HFF-Myc (cell line): ENCODE measurements at places on chromosomes 7 and 10.

DNA sequence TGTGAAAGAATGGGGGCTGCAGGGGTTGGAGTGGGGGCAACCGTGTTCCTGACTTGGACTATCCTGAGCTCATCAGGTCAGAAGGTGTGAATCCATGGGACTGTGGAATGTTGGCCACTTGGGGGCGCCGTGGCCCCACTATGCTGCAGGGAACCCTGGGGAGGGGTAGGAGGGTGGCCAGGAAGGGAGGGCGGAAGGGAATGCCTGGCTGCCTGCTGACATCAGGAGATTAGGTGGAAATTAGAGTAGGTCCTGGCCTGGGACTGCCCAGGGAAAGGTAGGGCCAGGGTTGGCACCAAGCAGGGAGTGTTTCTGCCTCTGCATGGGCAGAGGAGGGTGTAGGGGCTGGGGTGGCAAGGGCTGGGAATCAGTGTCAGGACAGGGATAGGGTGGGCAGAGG, 65.8 kb upstream of the PRSS58 start:
- no peak for DNase-seq

DNA sequence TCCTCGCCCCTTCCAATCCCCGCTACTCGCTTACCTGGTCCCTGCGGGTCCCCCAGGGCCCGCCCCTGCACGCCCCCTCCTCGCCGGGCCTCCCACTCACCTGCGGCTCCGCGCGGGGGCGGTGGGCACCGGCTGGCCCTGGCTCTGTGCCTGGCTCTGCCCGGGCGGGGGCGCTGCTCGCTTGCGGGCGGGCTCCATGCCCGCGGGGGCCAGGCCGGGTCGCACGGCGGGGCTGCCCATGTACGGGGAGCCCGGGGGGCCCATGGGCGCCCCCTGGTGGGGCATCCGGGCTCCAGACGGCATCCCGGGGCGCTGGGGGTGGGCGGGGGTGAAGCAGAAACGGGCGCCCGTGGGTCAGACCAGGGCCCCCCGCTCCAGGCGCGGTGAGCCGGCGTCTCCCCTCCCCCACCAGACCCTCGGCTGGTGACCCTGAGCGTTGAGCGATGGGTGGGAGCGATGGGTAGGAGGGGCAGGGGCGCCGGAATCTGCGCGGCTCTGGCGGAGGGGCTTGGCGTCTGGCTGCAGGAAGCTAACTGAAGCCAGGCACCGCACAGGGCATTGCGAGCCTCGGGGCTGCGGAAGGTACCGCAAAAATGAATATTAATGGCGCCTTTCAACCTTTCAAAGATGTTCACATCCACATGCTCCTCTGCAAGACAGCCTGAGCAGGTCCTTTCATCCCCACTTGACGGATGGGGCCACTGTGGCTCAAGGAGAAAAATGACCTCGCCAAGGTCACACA, 3.0 kb downstream of the SMARCD3 start:
- DNase-seq: no peak

DNA sequence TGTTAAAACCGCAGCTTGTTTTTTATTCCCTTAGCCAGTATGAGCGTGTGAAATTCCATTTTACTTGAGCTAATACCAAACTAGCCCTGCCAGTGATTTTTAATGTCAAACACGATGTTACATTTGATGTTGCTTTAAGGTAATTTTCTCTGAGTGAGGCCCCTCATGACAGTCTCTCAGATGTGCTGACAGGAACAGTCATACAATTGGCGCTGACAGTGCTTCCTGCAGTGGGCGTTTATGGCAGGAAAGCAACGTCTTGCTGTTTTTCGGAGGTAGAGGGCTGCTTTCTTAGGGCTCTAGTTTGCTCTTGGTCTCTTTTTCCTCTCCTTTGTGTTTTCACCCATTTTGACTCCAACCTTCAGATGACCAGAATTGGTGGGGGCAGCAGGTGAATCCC, 19.3 kb downstream of the PON1 start:
- DNase-seq: no peak

DNA sequence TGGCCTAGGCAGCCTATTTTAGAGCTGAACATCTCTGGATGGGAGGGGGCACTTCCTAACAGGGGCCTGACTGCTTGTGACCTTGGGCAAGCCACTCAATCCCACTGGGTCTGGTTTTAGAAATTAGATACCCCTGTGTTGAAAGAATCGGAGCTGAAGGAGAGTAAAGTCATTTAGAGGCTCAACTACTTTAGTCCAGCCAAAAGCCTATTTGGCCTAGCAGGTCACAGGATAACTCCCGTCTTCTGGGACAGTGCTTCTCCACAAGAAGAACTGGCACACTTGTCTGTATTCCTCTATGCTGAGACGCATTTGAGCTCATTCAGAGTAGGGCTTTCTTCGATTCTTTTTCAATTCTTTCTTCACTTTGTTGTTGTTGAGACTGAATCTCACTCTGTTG, 224.2 kb downstream of the CHCHD3 start:
- no peak for DNase-seq

DNA sequence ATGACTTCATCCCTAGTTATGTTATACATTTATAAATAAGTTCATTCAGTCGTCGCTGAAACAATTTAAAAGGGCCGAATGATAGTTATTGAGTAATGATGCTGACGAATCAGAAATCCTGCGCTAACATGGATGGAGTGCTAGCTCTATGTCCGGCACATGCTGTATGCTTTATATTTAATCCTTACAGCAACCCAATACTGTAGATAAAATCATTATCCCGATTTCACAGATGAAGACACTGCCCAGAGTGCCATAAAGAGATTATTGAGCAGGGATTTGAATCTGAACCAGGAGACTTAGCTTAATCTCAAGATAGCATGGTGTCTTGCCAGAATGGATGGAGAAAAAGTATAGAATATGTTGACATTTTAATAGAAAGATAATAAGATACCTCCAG, 1.1 kb upstream of the ICA1 start:
- no peak for DNase-seq

DNA sequence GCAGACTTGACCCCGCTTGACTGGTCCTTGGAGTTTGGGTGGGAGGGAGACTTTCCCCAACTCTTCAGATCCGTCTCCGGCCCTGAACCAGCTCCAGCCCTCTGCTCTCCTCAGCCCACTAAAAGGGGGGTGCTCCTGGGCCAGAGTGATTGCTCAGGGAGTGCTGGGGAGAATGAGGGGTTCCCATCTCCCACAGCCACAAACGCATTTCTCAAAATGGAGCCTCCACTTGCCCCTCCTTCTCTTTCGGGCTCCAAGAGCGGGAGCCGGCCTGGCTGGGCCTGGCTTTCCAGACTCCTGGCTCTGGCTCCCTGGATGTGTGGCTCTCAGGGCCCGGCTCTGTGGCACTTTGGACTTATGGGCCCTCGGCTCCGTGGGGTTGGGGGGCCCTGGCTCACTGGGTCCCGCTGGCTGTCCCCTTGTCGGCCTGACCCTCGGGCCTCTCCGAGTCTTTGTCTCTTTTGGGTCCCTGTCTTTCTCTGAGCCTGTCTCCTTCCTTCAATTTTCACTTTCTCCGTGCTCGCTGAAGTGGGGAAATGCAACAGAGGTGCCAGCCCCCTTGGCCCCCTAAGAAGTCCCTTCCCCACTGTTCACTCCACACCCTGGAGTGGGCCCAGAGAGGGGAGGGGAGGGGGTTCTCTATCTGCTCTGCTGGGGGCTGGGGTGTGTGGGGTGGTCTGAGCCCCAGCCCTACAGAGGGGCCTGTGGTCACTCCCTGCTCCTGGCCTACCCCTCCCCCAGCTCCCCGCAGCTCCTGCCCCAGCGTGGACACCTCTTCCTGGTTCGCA, 713 bp downstream of the LZTS2 start:
- no peak for DNase-seq

DNA sequence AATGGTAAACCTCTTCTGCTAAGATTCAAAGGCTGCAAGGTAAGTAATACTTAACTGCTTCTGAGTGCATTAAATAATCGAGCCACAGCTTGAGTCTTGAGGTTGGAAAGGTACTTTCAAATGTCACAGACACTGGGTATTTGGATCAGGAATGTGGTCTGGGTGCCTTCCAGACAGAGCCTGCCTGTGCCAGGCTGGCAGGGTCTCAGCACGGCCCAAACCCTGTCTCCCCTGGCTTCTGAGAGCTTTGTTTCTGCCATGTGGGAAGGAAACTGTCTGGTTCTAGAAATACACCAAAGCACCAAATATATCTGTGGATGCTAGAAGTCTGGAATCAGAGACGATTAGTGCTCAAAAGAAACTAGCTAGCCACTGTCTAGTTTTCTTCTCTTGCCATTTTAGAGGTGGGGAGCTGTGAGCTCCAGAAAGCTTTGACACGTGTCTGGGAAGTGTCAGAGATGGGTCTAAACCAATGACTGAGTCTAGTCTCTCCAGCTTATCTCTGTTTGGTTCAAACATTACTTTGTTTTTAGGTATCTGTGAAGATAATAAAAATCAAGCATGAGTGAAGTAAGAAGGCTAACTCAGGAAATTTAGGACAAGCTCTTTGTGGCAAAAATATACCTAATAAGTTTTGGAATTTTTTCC, 162.8 kb downstream of the CYP26A1 start:
- DNase-seq: no peak

- no peak for DNase-seq
These were observed 711 bp downstream of the NAMPT start for GRCh38 chr7:106283831-106284713.

DNA sequence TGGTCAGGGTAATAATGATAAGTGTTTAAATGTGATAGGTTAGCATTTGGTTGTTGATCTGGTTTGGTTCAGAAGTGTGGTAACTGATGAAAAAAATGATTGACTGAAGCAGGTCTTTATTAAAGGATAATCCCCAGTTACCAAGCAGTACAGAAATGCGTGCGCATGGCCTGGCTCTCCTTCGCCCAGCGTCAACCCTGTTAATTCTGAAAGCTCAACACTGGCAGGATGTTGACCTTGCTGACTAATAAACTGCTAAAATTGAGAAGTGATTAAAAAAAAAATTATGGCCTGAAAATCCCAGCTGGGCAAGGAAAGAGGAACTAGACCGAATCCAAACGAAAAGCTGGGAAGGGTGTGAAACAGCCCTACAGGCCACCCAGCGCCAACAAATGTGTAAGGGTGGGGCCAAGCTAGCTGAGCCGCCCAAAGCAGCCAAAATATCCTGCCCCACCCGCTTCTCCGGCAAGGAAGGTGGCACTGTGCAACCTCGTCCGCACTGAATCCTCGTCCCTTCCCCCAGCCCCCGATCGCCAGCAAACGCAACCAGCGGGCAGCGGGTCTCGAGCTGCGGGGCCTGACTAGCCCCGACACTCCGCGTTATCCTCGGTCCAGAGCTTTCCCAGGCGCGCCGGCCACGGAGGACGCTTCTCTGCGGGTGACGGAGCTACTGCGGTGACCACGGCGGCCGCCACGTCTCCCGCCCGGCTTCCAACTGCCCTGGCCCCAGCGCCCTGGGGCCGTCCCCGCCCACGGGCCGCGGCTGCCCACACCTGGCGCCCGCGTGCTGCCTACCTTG, 561 bp downstream of the SHTN1 start:
- peak; percentile 15 for DNase-seq

GRCh38 chr10:78134773-78135306, 101.2 kb downstream of the RPS24 start:
- no peak for DNase-seq

DNA sequence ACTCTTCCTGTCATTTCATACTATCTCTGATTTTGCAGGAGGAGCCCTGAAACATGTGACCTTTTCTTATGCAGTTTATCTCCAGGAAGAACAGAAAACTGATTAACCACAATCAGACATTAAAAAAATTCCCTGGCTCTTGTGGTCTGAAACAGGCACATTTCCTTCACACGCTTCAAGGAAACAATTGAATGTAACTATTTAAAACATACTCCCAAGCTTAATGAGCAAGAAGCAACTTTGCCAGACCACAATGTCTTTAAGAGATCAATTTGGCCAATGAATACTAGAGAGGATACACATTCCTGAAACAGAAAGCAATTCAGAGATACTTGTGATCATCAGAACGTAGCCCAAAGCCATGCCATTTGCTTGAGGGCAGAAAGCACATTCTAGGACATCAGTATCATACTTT, 65.8 kb downstream of the PIP4K2A start:
- peak; percentile 20 for DNase-seq

GRCh38 chr10:124231168-124232155, 138.1 kb upstream of the CHST15 start:
- DNase-seq: no peak

DNA sequence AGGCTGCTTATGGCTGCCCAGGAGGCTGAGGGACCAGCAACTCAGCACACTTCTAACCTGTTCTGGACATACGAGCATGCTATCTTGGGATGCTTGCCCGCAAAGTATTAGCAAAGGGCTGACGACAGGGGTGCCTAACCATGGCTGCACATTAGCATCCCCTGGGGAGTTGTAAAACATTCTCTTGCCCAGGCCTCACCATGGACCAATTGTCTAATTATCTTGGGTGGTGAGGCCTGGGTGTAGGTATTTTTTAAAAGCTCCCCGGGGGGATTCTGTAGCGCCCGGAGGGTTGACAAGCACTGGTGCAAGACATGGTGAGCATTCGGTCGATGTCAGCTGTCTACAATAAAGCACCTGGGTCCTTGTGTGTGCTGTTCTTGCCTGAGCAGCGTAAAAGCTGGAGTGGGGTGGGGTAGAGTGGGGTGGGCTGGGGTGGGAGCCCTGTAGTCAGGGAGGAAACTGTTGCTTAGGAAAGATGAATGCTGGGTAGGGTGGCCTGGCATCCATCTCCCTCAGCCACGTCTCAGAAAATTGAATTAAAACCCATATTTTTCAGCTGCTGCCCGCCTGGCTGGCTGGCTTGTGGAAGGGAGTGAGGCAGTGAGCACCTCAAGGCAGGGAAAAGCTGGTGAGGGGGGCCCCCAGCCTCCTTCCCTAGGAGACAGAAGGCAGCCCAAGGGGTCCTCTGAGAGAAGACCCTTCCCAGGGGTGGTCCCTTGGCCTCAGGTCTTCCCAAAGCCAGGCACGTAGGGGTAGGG, 2.9 kb upstream of the ADCYAP1R1 start:
- no peak for DNase-seq

DNA sequence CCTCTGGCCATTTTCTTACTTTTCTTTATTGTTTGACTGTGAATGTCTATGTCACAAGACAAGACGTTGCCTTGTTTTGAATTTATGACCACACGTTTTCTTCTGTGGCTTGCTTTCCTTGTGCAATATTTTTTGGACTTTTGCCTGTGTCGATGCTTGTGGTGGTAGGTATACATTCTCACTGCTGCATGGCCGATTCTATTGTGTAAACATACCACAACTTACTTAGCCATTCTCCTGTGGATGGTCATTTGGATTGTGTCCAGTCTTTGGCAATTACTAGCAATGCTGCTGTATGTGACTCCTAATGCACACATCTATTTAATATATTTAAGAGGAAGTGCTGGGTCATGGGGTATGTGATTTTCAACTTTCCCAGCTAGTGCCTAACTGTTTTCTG, 18.0 kb upstream of the DLG5 start:
- no peak for DNase-seq
